ENCODE measurements at places on chromosomes 6 and 20.

- no peak for DNase-seq
These were observed 60.6 kb upstream of the ASIP start for GRCh38 chr20:34180460-34181120.

DNA sequence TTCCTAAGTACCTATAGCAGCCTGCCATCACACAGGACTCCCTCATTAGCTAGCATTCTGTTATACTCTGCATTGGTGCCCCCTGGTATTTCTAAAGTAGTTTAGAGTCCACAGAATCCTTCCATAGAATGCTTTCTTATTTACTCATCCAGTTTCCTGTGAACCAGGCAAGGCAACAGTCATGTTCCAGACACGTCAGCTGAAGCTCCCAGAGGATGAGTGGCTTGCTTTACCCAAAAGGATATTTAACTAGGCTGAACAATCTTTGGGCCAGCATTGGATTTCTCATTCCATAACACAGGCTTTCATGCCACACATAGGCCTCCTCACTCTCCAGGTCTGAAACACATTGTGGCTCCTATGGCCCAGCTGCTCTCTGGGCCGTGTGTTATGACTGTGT is 203.8 kb upstream of the MAP3K7 start:
- DNase-seq, result no peak

DNA sequence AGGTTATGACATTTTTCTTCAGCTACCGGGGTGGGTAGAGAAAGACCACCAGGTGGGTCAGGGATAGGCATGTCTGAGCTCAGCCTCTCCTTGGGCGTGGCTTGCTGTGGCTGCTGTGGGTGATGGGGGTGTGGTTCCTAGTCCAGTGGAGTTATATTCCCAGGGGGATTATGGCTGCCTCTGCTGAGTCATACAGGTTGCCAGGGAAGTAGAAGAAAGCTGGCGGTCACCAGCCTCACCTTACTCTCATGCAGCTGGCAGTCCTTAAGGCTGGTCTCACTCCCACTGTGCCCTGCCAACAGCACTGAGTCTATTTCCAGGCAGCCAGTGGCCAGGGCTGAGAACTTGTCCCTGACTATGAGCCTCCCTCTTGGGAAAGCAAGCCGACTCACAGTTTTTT is 130.0 kb downstream of the SCP2D1 start:
- no peak for DNase-seq

DNA sequence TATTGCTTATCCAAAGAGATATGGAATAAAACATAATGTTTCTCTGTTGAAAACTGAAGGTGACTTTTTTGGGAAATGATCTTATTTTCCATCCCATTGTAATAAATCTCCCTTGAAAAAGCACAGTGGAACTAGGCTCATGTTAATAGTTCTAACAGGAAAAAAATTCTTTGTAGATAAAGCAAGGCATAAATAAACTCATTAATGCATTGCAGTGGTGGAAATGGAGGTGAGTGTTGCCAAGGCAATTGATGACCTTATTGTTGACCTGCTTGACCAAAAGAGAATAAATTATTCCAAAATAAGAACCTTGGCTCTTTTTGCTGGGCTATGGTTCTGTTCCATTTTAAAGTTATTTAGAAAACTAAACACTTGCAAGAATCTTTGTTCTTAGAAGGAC is 55.2 kb downstream of the TRMT11 start:
- no peak for DNase-seq

GRCh38 chr20:20184706-20185105 is 132.4 kb downstream of the CFAP61 start:
- DNase-seq, result no peak

- DNase-seq, result no peak
These were observed 2.6 kb upstream of the RPS6KA2 start for GRCh38 chr6:166629628-166630027.

DNA sequence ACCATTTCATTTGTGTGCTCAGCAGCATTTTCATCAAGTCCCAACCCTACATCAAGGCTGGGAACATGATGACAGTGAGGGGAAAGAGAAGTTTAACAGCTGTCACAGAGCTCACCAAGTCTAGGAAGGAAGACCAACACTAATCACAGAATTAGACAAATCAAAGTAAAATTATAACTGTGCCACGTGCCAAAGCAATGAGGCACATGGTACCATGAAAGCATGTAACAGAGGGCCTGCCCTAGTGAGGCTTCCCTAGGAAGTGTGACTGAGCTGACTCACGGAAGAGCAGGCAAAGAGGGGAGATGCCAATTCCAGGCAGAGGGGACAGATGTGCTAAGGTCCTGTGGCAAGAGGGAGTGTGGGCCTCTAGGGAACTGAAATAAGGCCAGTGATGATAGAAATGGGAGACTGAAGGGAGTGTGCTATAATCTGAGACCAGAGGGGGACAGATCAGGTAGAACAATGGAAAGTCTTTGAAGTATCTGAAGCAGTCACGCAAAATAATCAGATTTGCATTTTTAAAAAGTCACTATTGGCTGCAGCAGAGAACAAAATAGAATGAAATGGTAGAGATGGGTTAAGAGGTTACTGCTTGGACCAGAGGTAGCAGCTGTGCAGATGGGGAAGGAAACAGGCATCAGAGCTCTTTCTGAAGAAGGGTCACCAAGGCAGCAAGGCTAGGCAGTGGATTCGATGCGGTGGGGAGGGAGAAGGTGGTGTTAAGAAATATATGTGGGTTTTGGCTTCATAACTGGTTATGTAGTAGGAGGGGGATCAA is 86.8 kb downstream of the GPR6 start:
- DNase-seq, result no peak

GRCh38 chr6:133191323-133191722 is 49.8 kb upstream of the EYA4 start:
- DNase-seq, result no peak

- no peak for DNase-seq
These were observed 19.4 kb upstream of the BRPF3 start for GRCh38 chr6:36177166-36177565.

DNA sequence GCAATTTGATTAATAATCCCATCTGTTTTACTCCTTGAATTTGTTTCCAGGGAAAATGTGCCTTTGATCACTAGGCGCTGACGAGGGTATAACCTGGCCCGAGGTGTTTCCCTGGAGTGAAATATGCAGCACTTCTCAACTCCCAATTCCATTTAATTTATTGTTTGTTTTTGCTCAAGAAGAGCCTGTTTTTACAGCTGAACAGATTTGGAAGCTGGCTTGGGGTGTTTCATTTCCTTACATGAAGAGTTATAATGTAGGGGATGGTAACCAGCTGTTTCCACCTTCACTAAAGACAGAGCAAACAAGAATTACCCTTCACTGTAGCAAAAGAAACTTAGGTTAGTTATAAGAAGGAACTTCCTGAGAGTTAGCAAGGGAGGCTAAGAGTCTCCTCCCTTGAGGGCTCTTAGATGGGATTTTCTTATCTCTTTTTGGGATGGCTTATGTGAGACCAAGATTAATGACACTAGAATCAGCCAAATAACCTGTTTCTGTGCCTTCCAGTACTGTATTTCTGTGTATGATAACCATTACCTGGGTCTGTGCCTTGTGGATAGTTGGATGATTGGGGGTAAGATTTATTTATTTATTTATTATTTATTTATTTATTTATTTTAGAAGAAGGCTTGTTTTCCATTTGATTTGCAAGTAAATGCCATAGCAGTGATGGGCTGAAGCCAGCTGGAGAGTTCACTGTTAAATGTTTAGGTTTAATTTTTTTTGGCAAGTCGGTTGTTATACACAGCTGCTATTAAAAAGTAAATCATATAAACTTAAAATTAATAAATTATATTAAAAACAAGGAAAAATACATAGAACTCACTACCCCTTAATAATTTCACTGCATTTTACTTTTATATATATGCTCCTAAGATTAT is 162.2 kb upstream of the BMP2 start:
- DNase-seq, result no peak

GRCh38 chr6:108437821-108438220 is 122.9 kb upstream of the FOXO3 start:
- no peak for DNase-seq

GRCh38 chr20:20261159-20261558 is 106.7 kb upstream of the INSM1 start:
- DNase-seq, result no peak

- DNase-seq, result no peak
These were observed 8.9 kb downstream of the GFOD1 start for GRCh38 chr6:13478525-13478966.

DNA sequence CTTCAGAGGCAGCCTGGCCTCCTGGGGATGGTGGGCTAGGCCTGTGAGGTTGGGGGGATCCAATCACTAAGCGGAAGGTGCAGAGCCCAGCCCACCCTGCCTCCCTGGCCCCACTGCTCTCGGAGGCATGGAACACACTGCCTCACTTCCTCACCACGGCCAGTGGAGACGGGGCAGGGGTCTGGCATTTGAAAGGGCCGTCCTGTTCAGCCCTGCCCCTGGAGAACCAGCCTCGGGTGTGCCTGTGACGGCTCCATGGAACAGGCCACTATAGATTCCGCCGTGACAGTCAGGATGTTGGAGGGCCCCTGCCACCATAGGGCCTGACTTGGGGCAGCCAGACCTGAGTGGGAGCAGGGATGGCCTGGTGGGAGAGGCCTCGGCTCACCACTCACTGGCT is 110.2 kb downstream of the DACT2 start:
- DNase-seq, result no peak

DNA sequence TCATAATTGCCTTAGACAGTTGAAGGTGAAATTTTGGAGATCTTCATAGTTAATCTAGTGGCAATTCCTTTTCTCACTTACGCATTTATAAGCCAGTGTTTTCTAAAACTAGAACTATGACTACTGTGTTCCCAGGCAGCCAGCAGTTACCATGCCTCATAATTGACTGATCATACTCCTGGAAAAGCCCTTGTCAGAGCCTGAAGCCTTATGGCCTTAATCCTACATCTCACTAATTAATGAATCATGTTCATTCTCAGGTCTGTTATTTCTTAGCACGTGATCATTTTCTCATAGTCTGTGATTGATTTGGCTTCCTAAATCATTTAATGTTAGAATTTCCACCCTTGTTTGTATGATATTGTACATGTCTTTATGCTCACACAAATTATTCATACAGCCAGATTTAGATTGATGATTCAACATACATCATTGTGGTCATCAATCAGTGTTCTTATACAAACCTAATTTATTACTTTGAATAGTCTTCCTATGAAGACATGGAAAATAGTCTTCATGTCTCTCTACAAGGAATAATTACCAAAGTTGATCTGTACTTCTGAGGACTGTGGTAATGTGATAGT is 132.6 kb upstream of the ASCC3 start:
- no peak for DNase-seq

GRCh38 chr6:118168421-118168820 is 261.4 kb downstream of the SLC35F1 start:
- DNase-seq, result no peak

DNA sequence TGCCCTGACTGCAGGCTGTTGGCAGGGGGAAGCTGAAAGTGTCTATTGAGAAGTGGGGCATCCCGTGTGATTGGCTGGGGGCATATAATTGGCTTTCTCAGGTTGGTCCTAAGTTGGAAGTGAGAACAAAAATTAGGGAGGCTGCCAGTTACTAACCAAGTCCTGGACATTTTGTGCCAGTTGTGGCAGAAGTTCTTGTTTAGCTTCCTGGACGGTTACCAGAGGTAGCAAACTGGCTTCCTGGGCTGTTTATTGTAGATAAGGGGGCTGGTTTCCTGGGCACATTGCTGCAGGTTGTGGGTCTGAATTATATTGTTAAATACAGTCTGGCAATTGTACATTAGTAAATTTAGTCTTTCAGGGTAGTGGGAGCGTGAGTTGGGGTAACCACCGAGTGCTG is 50.6 kb upstream of the SLC2A12 start:
- no peak for DNase-seq

GRCh38 chr6:23145781-23146180 is 576.4 kb downstream of the HDGFL1 start:
- no peak for DNase-seq

DNA sequence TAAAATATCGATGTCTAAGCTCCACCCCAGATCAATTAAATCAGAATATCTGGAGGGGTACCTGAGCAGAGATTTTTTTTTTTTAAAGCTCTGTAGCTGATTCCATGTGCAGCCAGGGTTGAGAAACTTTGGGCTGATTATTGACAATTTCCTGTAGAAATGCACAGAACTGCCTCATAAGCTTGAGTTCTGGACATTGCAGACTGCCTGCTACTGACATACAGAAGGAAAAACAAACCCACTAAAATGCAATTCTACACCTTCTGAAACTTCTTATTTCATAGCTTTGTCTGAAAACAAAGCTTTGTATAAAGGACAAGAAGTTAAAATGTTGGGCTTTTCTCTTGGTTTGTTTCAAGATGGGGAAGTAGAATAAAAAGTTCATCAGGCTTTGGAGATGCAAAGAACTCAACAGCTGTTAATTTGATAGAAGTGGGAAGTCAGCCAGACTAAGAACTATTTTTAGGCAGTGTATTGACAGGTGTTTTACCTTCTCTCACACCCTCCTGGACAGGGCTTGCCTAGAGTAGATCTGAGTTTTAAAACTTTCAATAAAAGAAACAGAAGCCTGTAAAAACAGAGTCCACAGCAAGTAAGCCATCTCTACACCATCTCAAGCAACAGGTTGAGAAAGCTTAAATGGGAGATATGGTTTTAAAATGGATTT is 147.7 kb downstream of the KCNQ5 start:
- DNase-seq, result no peak

DNA sequence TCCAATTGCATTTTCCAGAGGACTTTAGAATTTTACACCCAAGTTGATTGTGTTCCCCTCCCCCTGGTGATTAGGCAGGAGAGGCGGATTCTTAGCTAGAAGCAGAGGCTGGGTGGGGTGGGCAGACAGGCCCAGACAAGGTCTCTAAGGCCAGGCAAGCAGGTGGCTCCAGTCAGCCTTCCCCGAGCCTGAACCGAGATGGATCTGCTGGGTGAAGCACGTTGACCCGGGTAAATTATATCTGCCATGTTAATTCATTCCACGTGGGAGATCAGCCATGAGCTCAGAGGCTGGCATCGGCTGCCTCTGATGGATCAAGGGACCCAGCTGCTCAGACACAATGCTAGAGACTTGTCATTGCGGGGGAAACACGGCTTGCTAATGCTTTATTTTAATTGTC is 159.5 kb upstream of the MAFB start:
- no peak for DNase-seq

DNA sequence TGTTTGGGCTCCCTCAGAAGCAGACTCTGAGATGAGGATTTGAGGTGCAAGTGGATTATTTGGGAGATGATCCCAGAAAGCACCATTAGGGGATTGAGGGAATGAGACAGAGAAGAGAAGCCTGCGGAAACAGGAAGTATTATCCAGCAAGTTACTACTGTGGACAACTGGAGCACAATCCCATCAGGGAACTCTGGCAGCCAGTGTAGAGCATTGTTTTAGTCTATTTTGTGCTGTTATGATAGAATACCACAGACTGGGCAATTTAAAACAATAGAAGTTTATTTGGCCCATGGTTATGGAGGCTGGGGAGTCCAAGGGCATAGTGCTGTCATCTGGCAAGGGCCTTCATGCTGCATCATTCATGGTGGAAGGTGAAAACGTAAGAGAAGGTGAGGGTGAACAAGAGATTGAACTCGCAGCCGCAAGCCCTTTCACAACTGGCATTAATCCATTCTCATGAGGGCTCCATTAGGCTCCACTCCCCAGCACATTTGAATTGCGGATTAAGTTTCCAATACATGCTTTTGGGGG is 43.5 kb upstream of the SLC9A8 start:
- no peak for DNase-seq

Measured in stimulated activated CD4-positive, alpha-beta T cell treated with anti-CD3 and anti-CD28 coated beads, Interleukin-15, amount 100 ng/mL, for 1 hour (primary cell).